ENCODE measurements at places on chromosomes 16 and 17.
A peak's percentile ranks its signal among the peaks of the same experiment; 100 is the strongest.

DNA sequence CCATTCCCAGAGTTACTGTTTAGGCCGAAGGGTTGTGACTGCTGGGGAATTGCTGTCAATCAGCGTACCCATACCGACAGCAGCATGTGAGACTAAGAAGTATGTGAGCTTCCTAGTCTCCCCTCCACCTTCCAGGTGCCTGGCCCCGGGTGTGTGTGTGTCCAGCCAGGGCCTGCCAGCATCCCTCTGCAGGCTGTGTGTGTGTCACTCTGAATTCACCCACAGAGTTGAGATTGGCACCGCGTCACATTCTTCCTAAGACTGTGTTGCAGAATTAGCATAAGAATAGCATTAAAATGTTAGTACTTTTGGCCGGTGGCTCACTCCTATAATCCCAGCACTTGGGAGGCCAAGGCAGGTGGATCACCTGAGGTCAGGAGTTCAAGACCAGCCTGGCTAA, 31.8 kb downstream of the PRMT7 start:
- no peak for DNase-seq

- no peak for DNase-seq
These were observed 175.2 kb upstream of the SALL1 start for GRCh38 chr16:51326131-51326856.

GRCh38 chr17:14340857-14341754, 40.2 kb downstream of the HS3ST3B1 start:
- DNase-seq, result no peak

DNA sequence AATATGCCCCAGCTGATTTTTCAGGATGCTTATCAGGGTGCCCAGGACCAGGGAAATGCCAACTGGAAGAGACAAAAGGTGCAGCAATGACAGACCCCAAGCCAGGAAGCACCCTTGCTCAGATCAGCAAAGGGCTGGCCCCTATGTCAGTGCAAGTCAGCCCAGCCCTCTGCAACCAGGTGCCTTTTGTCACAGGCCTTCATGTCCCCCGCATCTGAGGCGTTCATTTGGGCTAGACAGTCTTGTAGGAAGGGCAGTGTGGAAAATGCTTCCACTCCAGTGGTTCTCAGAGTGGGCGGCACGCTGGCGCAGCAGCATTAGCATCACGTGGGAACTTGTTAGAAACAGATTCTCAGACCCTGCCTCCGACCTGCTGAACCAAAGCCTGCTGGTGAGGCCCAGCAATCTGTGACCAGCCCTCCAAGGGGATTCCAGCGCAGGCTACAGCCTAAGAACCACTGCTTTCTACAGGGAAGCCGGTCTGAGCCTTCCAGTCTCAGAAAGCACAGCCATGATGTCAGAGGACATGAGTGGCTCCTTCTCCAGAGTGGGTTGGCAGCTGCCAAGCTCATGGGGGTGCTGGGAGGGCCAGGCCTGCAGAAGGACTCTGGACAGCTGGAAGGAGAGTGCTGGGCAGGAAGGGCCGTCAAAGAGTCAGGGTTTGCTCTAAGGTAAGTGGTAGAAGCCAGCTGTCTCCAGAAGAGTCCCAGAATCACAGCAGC, 13.1 kb downstream of the SLC47A2 start:
- DNase-seq, result no peak

DNA sequence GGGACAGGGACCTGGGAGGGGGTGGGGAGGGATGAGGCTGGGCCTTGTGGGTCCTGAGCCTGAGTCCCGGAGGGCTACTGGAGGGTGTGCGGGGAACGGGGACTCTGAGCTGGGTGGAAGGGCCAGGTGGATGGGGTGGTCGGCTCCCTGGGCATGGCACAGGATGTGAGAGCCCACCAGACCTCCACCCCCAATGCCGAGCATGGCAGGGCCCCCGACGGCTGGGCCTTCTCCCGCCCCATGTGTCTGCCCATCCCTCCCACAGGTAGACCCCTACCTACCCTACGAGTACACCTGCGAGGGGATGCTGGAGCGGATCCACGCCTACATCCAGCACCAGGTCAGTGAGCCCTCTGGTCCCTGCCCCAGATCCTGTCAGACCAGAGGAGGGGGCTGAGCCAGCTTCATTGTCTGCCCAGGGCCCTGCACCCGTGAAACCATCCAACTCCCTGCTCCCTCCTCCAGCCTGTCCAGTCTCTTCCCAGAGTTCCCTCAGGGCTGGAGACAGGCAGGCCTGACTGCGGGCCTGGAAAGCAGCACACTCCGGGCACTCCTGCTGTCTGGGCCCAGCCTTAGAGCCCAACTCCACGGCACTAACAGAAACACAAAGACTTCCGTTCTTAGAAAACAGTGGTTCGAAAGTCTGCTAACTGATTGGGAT, 78.0 kb downstream of the MGAT5B start:
- no peak for DNase-seq

DNA sequence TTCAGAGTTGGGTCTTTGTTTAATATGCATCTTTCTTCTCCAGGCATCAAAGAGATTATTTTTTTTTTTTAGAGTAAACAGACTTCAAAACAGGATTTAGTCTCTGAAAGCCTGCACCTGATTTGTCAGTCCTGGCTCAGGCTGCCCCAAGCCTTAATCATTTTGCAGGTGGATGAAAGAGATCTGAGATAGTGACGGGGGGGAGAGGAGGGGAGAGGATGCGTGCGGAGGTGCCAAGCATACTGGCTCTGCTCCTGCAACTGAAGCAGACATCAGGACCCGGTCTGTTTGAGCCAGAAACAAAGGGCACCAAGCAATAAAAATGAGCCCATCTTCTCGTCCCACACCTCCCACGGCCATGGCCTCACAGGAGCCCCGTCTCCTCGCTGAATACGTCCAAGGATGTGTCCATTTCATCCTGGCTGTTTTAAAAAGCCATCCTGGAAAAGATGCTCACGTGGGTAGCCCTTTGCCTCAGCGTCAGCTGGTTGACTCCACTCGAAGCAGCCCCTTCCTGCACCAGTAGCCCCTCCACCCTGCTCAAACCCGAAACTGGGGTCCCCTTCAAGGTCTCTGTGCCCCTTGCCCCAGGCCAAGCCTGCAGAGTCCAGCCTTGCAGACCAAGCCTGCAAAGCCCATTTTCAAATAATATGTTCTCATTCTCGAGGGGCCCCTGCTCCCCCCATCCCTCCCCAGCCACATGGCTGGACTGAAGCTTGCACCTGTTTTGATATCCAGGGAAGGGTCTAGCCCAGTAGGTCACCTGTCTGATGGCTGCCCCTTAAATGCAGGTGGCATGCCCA, 84.8 kb upstream of the TNRC6C start:
- DNase-seq, result no peak

- DNase-seq, result no peak
These were observed 22.3 kb downstream of the TCF25 start for GRCh38 chr16:89895482-89896250.

- peak; percentile 64 for DNase-seq
These were observed 109.6 kb upstream of the GOT2 start for GRCh38 chr16:58843675-58844074.

- DNase-seq, result no peak
These were observed 15.9 kb downstream of the TANC2 start for GRCh38 chr17:62981933-62982332.

GRCh38 chr17:75472119-75472518, 15.7 kb downstream of the TMEM94 start:
- no peak for DNase-seq

GRCh38 chr17:61996916-61997605, 68.0 kb downstream of the MED13 start:
- DNase-seq, result no peak

Data from suppressor macrophage treated with lipopolysaccharide for 1 hour (primary cell).